HEK293T (cell line): ENCODE measurements at places on chromosomes 13 and 19.

- DNase-seq = no peak
These were observed 6.8 kb downstream of the FREM2 start for GRCh38 chr13:38693641-38694040.

GRCh38 chr13:25347151-25347550, 24.6 kb upstream of the ATP8A2 start:
- no peak for DNase-seq

DNA sequence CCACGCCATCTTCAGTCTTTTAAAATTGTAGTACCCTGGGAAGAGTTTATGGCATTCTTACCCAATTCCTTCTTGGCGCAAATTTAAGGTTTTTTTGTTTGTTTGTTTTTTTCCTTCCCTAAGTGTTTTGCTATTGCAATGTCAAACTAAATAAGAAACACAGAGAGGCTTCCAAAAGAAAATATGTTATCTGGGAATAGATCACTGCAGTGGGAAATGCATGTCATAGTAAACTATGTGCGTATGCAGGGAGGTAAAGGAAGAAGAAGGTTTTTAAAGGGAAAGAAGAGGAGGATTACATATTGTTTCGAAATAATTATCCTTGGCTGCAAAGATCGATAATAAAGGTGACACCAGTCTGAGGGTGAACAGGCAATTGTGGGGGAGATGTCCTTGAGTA, 13.2 kb downstream of the CLEC11A start:
- DNase-seq = no peak

DNA sequence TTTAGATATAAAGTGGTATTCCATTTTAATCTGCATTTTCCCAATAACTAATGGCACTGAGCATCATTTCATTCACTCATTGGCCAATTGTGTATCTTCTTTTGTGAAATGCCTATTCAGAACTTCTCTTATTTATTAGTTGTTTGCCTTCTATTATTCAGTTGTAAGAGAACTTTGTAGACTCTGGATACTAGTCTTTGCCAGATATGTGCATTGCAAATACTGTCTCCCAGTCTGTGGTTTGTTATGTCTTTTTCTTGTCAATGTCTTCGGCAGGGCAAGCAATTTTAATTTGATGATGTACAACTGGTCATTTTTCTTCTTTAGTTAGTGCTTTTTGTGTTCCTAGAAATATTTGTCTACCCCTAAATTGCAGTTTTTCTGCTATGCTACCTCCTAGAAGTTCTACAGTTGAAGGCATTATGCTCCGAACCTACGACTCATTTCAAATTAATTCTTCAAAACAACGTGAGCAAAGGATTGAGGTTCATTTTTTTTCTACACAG, 115.9 kb downstream of the TSHZ3 start:
- DNase-seq = no peak

- no peak for DNase-seq
These were observed 45.9 kb upstream of the TFDP1 start for GRCh38 chr13:113538689-113539058.

- DNase-seq = no peak
These were observed 167.5 kb upstream of the FREM2 start for GRCh38 chr13:38519229-38519911.
